ENCODE measurements at places on chromosomes 2 and 18.

DNA sequence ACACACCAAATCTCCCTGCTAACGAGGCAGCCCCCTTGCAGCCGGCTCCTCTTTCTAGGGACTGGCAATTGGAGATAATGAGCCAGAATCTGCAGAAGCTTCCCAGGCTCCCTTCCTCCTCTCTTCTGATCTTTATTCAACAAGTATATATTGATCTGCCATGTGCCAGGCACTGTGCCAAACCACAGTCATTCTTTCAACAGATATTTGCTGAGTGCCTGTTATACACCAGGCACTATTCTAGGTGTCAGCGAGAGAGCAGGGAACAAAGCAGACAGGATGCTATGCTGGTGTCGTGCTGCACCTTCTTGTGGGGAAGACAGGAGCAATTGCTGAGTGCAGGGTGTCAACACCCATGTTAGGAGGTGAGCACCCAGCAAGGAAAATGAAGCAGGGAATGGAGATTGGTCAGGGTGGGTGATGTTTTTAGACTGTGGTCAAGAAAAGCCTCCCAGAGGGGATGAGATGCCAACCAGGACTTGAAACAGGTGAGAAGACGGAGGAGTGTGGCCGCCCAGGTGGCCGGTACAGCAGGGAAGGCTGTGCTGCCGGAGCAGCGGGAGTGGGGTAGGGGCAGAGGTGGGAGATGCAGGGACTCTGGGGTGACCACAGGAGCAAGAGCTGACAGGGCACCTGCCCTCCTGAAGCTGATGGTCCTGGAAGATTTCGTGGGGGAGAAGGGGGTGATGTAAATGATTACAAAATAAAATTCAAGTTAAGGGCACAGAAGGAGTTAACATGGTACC lies 307.6 kb upstream of the RAB12 start:
- DNase-seq: no peak

GRCh38 chr18:5417342-5417741 lies 121.8 kb upstream of the ZBTB14 start:
- no peak for DNase-seq

- no peak for DNase-seq
Observed at GRCh38 chr2:235510318-235510717, 16.5 kb downstream of the AGAP1 start.

- no peak for DNase-seq
Observed at GRCh38 chr2:44553456-44553855, 191.7 kb downstream of the CAMKMT start.

GRCh38 chr2:97704989-97705388 lies 8.4 kb upstream of the ZAP70 start:
- no peak for DNase-seq

- no peak for DNase-seq
Observed at GRCh38 chr2:208935531-208935930, 488.3 kb upstream of the MAP2 start.

- DNase-seq: no peak
Observed at GRCh38 chr2:158049129-158049855, 52.4 kb upstream of the UPP2 start.

- no peak for DNase-seq
Observed at GRCh38 chr2:18612133-18612532, 22.8 kb upstream of the NT5C1B start.

- DNase-seq: no peak
Observed at GRCh38 chr2:181004647-181005325, 24.4 kb downstream of the UBE2E3 start.

- no peak for DNase-seq
Observed at GRCh38 chr2:29691391-29691950, 229.9 kb downstream of the ALK start.

DNA sequence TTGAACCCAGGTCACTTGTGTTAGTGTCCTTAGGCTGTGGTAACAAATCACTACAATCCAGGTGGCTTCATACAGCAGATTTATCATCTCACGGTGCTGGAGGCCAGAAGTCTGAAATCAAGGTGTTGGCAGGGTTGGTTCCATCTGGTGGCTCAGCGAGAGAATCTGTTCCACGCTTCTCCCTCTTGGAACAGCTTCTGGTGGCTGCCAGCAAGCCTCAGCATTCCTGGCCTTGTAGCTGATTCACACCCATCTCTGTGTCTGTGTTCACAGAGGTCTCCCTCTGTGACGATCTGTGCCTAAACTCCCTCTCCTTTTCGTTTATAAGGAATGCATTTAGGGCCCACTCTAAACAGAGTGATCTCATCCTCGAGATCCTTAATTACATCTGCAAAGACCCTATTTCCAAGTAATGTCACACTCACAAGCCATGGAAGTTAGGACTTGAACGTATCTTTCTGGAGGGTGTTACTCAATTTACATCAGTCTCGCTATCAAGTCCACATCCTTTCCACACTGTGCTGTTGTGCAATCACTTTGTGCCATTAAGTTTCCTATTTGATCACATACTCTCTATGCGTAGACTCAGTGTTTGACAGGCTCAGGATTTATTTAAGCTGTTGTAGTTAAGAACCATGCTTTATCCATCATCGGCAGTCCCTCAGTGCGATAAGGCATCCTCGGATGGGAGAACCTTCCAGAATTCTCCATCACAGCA lies 164.4 kb downstream of the SOCS6 start:
- DNase-seq: no peak

DNA sequence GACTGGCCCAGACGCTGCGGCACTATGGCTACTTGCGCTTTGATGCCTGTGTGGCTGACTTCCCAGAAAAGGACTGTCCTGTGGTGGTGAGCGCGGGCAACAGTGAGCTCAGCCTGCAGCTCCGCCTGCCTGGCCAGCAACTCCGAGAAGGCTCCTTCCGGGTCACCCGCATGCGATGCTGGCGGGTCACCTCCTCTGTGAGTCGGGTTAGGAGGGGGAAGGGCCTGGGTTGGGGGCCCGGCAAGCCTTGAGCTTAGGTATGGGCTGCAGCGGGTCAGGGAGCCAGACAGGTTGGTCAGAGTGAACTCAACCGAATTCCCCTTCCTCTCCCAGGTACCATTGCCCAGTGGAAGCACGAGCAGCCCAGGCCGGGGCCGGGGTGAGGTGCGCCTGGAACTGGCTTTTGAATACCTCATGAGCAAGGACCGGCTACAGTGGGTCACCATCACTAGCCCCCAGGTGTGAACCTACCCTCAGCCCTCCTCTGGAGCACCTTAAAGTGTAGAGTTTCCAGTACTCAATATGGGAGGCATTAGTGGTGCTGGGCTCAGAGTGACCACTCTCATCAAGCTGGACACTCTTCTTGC lies 4.9 kb downstream of the ZNF513 start:
- no peak for DNase-seq

DNA sequence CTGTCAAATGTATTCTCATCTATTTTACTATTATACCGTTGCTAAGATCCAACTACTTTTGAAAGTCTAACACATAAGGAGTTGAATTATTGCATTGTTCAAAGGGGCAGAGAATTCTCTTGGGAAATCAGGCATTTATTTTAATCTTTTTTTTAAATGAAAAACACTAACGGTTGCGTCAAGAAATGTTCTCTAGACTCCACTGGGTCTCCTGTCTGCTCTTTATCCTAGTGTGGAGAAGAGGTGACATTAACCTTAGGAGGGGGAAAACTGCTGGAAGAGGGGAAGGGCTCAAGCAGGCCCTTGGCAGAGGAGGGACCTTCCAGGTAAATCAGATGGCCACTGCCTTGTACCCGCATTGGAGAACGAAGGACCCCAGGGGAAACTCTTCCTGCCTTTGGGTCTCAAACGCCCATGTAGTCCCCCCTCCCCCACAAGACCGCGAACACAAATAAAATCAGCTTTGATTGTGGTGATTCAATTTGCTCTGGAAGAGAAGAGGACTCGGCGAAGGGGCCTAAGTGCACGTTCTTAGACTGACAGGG lies 1.1 kb upstream of the APCDD1 start:
- no peak for DNase-seq

DNA sequence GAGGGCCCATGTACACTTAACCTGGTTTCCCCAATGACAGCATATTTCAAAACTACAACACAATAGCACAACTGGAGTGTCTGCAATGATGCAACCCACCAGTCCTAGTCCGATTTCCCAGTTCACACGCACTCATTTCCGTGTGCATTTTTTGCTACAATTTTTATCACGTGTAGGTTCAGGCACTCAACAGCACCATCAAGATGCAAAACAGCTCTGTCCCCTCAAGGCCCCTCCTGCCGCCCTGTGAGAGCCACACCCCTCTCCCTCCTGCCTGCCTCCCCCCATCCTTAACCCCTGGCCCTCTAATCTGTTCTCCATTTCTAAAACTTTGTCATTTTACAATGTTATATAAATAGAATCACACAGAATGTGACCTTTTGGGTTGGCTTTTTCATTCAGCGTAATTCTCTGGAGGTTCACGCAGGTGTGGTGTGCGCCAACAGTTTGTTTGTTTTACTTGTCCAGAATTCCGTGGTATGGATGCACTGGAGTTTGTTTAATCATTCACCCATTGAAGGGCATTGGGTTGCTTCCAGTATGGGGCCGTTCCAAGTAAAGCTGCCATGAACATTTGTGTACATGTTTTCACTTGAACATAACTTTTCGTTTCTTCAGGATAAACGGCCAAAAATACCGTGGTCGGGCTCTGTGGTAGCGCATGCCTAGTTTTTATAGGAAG lies 8.4 kb downstream of the KCNIP3 start:
- no peak for DNase-seq

- no peak for DNase-seq
Observed at GRCh38 chr2:218005486-218005885, 2.7 kb upstream of the TNS1 start.

- DNase-seq: no peak
Observed at GRCh38 chr2:66872986-66873754, 438.2 kb downstream of the MEIS1 start.

DNA sequence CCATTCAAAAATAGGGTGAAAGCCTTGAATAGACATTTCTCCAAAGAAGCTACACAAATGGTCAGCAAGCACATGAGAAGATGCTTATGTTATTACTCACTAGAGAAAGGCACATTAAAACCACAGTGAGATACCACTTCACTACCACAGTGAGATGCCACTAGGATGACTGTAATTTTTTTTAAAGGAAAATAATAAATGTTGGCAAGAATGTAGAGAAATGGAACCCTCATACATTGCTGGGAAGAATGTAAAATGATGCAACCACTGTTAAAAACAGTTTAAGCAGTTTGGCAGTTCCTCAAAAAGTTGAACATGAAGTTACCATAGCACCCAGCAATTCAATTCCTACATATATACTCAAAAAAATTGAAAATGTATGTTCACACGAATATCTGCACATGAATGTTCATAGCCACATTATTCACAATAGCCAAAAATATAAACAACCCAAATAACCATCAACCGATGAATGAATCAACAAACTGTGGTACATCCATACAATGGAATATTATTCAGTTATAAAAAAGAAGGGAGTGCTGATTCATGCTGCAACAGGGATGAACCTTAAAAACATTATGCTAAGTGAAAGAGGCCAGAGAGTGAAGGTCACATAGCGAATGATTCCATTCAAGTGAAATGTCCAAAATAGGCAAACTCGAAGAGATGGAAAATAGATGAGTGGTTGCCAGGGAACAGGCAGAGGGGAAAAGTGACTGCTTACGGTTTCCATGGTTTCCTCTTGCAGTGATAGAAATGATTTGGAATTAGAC lies 156.2 kb upstream of the NDUFV2 start:
- DNase-seq: no peak

DNA sequence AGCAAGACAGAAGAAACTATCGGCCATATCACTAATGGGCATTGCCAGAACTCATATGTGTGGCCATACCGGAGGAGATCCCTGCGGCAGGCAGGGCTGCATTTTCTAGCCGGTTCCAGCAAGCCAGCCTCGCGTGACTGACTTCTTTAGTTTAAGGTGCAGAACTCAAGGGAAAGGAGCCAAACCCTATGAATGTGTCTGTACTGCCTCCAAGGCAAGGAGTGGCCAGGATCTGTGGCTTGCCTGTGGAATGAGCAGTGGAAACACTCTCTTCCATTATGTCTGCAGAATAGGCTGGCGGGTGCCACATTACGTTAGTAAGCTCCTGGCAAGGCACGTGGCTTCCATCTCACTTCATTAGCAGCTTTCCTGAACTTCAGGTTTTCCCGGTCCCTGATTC lies 137.6 kb downstream of the ATL2 start:
- DNase-seq: no peak

GRCh38 chr2:190990132-190990531 lies 23.8 kb downstream of the STAT1 start:
- no peak for DNase-seq

- no peak for DNase-seq
Observed at GRCh38 chr2:118190474-118190873, 102.2 kb downstream of the INSIG2 start.

All from stimulated activated CD4-positive, alpha-beta T cell treated with anti-CD3 and anti-CD28 coated beads, Interleukin-1b, Interleukin-23, amount 100 ng/mL, for 24 hours (primary cell).